IMR-90 (cell line): ENCODE measurements at places on chromosomes 2 and 18. TPM values are rescaled to one million over a fixed set of nuclear protein-coding genes. Genes with fewer than 3 reads are reported as not detected.

SERPINB5 gene
- total RNA-seq, result not detected in 2 replicates

CFAP210 gene
- total RNA-seq, result not detected in 2 replicates

TMSB10 gene
- total RNA-seq, result 842 and 3,620 TPM in 2 replicates

CYBRD1 gene
- total RNA-seq, result 103 and 119 TPM in 2 replicates

CD207 gene
- total RNA-seq, result not detected in 2 replicates

CFAP65 gene
- not detected in 2 replicates for total RNA-seq

DNAJC27 gene
- total RNA-seq, result 2.0 and 2.8 TPM in 2 replicates

MAP3K20 gene
- 84.4 and 93.0 TPM in 2 replicates for total RNA-seq

TMEM169 gene
- 0.54 and 0.83 TPM in 2 replicates for total RNA-seq

SOCS6 gene
- total RNA-seq, result 53.9 and 57.4 TPM in 2 replicates

ANKRD29 gene
- total RNA-seq, result under 0.01 and 0.18 TPM in 2 replicates

SERPINB8 gene
- total RNA-seq, result 14.3 and 18.3 TPM in 2 replicates

SPR gene
- 15.8 and 17.4 TPM in 2 replicates for total RNA-seq

NAT8 gene
- total RNA-seq, result not detected in 2 replicates

CD28 gene
- not detected in 2 replicates for total RNA-seq

ANKRD30BL gene
- not detected in 2 replicates for total RNA-seq

SCN2A gene
- total RNA-seq, result 0.54 and 0.56 TPM in 2 replicates

MYOM1 gene
- total RNA-seq, result under 0.01 TPM in 2 replicates

FER1L5 gene
- total RNA-seq, result 0.28 and 0.36 TPM in 2 replicates

NR4A2 gene
- 0.72 and 2.8 TPM in 2 replicates for total RNA-seq

DOCK10 gene
- total RNA-seq, result 63.6 and 75.3 TPM in 2 replicates

CPLX4 gene
- total RNA-seq, result not detected in 2 replicates

CDKL4 gene
- total RNA-seq, result 0.28 TPM in 1 of 2 replicates, not detected in the other

CROCC2 gene
- not detected in 2 replicates for total RNA-seq

DES gene
- total RNA-seq, result 3.3 and 4.3 TPM in 2 replicates

FSHR gene
- not detected in 2 replicates for total RNA-seq

GCG gene
- total RNA-seq, result not detected in 2 replicates

MARCO gene
- not detected in 2 replicates for total RNA-seq

CRYGC gene
- not detected in 2 replicates for total RNA-seq

ICA1L gene
- 1.8 and 1.9 TPM in 2 replicates for total RNA-seq

GALR1 gene
- total RNA-seq, result not detected in 2 replicates

SUPT7L gene
- 16.7 and 23.1 TPM in 2 replicates for total RNA-seq

QPCT gene
- 2.2 TPM in 2 replicates for total RNA-seq

POMC gene
- not detected in 2 replicates for total RNA-seq

GPR55 gene
- not detected in 2 replicates for total RNA-seq

ONECUT2 gene
- under 0.01 TPM in 2 replicates for total RNA-seq

EN1 gene
- not detected in 2 replicates for total RNA-seq

COLEC11 gene
- under 0.01 and 0.28 TPM in 2 replicates for total RNA-seq

VWC2L gene
- total RNA-seq, result not detected in 2 replicates

KLHL41 gene
- 0.18 and 0.28 TPM in 2 replicates for total RNA-seq

MAP4K3 gene
- 32.6 and 48.3 TPM in 2 replicates for total RNA-seq

IL36G gene
- total RNA-seq, result not detected in 2 replicates

PLEK gene
- under 0.01 TPM in 1 of 2 replicates, not detected in the other for total RNA-seq

MOGAT1 gene
- total RNA-seq, result not detected in 2 replicates

UCN gene
- not detected in 2 replicates for total RNA-seq

DPP4 gene
- 19.0 and 24.2 TPM in 2 replicates for total RNA-seq

STARD6 gene
- total RNA-seq, result 0.28 TPM in 1 of 2 replicates, not detected in the other

STAMBP gene
- 33.9 and 38.7 TPM in 2 replicates for total RNA-seq

AFF3 gene
- total RNA-seq, result 13.9 and 14.3 TPM in 2 replicates

MTERF4 gene
- total RNA-seq, result 33.3 and 36.9 TPM in 2 replicates

RTP5 gene
- not detected in 2 replicates for total RNA-seq
